ENCODE measurements at places on chromosomes 16 and 17.

DNA sequence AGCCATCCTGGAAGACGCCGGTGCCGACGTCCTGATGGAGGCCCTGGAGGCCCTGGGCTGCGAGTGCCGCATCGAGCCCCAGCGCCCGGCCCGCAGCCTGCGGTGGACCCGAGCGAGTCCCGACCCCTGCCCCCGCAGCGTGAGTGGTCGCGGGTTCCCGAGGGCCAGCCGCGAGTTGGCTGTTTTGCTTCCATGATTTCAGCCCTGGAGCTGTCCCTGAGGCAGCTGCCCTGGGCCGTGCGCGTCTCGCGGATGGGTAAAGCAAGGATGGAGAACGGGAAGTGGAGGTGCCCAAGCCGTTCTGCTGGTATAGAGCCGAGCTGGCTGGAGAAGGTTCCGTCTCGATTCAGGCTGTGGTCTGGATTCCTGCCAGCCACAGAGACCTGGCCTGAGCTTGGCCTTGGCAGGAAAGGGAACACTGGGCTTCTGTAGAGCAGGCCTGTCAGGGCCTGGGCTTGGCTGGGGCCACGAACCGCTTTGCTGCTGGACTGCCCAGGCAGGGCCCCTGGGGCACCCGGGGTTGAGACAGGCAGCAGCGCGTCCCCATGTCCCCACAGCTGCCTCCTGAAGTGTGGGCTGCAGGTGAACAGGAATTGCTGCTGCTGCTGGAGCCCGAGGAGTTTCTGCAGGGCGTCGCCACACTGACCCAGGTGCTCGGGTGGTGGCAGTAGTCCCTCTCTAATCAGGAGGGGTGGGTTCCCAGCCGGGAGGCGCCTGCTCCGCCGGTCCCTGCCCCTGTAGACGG is 941 bp upstream of the MRPS34 start:
- no peak for DNase-seq

DNA sequence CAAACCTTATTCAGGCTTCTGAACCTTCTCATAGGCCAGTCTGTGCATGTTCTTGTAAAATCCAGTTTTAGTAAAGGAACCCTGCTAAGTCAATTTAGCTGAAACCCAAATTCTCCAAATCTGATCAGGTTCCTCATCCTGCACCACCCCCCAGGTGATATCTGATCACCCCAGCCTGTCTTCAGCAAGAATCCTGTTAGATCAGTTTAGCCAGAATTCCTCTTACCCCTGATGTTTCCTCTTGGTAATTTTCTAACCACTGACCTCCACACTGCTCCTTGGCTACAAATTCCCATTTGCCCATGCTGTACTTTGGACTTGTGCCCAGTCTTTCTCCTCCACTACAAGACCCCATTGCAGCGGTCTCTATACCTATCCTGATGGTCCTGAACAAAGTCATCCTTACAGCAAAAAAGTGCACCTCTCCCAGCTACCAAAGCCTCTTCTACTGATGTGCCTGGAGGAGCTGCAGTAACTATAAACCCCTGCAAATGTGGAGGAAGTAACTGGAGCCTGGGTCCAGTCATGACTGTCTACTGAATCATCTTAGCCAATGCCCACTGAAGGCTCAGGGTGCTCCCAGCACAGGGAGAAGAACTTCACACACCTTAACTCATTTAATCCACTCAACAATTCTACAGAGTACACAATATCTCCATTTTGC is 23.8 kb downstream of the TEX14 start:
- no peak for DNase-seq

GRCh38 chr17:45984368-45984767 is 14.7 kb upstream of the STH start:
- no peak for DNase-seq

GRCh38 chr16:87072101-87072500 is 245.1 kb downstream of the C16orf95 start:
- DNase-seq: no peak

GRCh38 chr17:39597372-39598046 is 10.2 kb downstream of the NEUROD2 start:
- DNase-seq: no peak

DNA sequence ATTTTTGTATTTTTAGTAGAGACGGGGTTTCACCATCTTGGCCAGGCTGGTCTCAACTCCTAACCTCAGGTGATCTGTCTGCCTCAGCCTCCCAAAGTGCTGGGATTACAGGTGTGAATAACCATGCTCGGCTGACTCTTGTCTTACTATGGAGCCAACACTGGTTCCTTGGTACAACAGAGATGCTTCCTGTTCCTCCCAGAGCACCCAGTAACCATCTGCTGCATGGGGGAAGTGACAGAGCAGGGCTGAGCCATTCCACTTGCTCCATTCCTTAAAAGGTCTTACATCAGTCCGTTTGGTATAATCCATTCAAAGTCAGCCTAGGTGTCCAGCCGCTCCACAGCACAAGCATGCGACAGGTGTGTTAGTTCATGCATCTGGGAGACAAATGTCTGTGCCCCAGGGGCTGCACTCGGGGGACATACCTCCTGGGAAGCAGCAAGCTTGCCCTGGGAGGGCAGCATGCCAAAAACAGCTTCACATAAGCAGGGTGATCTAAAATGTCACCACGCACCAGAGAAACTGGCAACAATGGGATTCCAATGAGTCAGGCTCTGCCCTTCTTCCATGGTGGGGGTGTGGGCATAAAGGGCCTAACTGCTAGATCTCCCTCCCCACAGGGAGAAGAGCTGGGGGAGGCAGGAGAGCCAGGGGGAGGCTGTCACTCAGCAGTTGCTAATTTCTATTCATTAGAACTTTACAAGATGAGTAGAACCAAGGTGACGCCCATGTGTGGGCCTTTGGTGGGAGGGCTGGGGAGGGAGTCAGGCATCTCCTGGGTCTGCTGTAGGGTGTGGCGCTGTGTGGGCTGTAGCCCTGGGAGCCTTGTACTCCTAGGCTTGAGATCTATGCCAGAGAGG is 35.5 kb downstream of the PIPOX start:
- DNase-seq: no peak

DNA sequence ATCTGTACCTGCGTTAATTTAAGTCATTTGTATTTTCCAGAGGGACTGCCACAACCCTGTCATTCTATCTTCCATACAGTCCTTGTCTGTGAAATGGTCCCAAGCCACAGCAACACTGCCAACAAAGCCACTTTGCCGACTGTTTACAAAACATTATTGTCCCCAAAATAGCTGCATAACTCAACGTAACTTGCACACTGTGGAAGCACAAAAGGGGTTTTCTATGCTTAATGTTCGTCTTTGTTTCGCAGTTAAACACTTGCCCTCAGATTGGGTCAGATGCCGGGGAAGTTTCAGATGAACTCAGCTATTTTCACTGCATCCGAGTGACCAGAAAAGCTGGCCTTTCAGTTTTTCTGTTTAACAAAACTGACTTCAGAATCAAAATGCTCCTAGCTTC is 4.6 kb downstream of the SEC14L5 start:
- DNase-seq: no peak

DNA sequence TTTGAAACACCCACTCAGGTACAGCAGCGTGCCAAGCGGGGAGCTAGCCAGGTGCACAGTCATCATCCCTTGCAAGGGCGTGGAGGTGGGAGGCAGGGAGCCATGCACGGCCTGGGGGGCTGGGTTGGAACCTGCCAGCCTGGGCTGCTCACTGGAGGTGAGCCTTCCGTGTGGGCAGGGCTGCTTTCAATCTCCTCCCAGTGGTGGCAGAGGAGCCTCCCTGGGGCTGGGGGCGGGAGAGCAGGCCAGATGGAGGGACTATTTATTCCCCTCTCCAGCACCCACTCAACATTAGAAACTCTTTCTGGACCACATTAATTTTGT is 90.3 kb downstream of the KATNIP start:
- DNase-seq: no peak

- no peak for DNase-seq
Measured at GRCh38 chr17:28475151-28475900, 1.9 kb downstream of the SLC13A2 start.

GRCh38 chr16:57821149-57821971 is 19.1 kb upstream of the KIFC3 start:
- DNase-seq: no peak

DNA sequence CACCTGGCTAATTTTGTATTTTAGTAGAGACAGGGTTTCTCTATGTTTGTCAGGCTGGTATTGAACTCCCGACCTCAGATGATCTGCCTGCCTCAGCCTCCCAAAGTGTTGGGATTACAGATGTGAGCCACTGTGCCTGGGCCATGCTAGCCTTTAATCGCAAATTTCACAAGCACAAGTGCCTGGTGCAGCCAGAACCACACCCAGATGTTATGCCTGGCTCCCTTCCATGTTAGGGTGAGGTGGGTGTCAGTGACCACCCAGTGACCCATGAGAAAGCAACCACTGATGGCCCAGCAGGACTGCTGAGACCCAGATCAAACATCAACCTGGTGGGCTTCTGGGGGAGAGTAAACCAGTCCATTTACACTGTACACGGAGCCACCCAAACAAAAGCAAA is 241.9 kb downstream of the CDH11 start:
- DNase-seq: no peak

GRCh38 chr16:47829850-47830600 is 325.8 kb downstream of the ABCC12 start:
- DNase-seq: no peak

GRCh38 chr16:26542198-26542597 is 524.5 kb upstream of the C16orf82 start:
- no peak for DNase-seq

DNA sequence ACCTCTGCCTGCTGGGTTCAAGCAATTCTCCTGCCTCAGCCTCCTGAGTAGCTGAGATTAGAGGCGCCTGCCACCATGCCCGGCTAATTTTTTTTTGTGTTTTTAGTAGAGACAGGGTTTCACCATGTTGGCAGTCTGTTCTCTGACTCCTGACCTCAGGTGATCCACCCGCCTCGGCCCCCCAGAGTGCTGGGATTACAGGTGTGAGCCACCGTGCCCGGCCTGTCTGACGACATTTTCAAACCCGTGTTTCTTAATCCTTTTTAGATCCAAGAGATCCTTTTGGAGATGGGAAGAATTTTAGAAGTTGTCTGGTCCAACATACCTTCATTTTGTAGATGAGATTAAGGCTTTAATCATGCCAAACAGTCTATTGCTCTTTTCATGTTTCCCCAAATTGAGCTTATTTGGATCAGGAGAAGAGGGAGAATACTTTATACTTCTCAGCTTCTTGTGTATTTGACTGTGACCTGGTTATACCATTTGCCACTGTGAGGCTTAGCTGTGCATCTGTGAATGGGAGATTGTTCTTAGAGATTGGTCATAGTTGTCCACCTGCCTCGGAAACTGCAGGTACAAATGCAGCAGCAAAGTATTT is 25.8 kb downstream of the USP10 start:
- no peak for DNase-seq

- no peak for DNase-seq
Measured at GRCh38 chr17:53907435-53907834, 84.7 kb downstream of the KIF2B start.

DNA sequence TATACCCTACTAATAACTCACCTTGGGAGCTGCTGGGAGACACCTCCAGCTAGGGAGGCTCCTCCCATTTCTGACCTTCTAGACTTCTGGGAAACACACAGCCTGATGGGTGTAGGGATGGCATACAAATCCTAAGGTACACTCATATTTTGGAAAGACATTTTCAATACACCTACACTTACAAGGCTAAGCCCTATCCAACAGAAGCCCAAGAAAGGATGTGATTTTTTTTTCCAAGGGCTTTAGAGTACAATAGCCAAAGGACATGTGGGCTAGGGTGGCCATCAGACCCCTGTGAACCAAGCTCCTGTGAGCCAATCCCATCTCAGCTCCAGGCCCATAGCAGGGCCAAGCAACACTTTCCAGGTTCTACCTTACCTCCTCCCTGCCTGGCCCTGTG is 143.9 kb downstream of the AATF start:
- no peak for DNase-seq

DNA sequence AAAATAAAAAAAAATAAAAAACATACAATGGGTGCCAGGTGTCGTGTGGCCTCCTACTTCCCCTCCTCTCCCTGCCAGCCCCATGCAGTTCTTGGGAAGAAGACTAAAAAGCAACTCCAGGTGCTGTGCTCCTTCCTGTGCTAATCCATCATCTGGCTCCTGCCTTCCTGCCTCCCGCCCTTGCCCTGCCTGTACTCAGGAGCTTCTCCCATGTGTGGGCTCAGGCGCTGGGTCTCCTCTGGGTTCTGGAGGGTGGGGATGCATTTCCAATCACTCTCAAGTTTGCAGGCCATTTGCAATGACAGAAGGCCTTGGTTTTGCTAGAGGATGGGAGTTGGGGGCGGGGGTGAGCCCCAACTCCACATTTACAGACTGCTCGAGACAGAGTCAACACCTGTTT is 122.9 kb downstream of the SDK2 start:
- DNase-seq: no peak

DNA sequence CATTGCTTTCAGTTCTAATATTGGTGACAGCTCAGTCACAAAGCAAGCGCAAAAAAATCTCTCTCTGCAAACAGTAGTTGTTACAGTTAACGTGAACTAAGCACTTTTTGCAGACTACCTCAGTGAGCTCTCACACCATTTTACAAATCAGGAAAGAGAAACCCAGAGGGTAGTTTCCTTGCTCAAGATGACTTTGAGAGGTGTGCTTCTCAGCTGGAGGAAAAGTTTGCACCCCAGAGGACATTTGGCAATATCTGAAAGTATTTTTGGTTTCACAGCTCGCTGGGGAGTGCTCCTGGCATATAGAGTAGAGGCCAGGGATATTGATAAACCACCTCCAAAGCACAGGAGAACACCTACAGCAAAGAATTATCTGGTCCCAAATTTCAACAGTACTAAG is 741.1 kb upstream of the EEF2KMT start:
- no peak for DNase-seq

DNA sequence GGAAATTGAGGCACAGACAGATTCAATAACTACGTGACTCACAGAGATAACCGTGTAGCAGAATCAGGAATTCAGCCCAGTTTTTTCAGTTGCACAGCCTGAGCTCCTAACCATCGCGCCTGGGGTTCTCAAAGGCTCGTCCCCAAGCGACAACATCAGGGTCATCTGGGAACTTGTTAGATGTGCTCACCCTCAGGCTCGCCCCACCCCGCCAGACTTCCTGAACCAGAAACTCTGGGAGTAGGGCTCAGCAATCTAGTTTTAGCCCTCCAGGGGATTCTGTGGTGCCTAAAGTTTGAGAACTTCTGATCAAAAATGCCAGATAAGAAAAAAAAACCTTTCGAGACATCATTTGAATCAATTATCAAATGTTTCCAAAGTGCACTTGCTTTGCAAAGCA is 559.8 kb downstream of the WWOX start:
- DNase-seq: no peak

DNA sequence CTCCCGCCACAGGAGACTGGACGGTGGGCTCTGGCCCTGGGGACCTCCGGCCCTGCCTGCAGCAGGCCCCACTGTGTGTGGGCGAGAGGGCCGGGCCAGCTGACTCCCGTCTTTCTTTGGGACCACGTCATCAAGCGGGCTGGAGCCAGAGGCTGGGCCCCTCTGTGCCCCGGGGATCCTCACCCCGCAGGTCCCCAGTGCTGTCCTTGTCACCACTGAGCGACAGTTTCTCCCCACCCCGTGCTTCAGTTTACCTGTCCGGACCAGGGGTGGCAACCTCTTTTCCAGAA is 181.9 kb upstream of the ZNF469 start:
- no peak for DNase-seq

- DNase-seq: no peak
Measured at GRCh38 chr16:4696172-4696904, 3.0 kb downstream of the NUDT16L1 start.

- DNase-seq: peak; percentile 73
Measured at GRCh38 chr16:57899771-57900661, 70.9 kb downstream of the CNGB1 start.

- no peak for DNase-seq
Measured at GRCh38 chr17:64209356-64209941, 53.6 kb downstream of the TEX2 start.

GRCh38 chr17:76901542-76902197 is 33.5 kb downstream of the MGAT5B start:
- DNase-seq: no peak
